CD4-positive, alpha-beta T cell (primary cell): ENCODE measurements at places on chromosomes 4 and X.

- no peak for DNase-seq
Observed at GRCh38 chr4:6264225-6264540, 5.5 kb upstream of the WFS1 start.

GRCh38 chr4:560731-561291, 15.3 kb downstream of the TMEM271 start:
- no peak for DNase-seq

- no peak for DNase-seq
Observed at GRCh38 chr4:144223661-144224060, 83.1 kb upstream of the GYPA start.

- DNase-seq, result peak; percentile 90
Observed at GRCh38 chr4:38667085-38667893, 3.3 kb downstream of the KLF3 start.

DNA sequence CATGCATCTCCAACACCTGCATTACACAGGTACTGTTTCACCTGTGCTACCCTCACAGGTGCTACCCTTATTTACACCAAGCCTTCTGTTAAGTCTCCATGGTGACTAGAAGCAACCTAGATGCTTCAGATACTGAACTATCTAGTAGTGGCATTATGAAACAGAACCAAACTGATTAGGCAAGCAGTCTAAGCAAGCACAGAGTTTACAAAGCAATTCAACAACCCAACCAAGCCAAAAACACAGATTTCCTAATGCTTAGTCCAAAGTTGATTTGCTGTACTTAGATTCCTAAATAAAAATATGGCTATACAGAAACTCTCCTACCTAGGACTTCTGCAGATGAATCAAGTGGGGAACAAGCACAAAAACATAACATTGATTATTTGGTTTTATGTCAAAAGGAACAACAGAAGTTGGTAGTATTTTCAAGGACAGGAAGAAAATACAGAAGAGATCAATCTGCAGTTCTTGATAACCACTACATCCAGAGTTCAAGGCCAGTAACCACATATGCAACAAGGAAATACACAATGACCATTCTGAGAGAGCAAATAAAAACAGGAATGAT, 3.2 kb downstream of the TAPT1 start:
- no peak for DNase-seq

DNA sequence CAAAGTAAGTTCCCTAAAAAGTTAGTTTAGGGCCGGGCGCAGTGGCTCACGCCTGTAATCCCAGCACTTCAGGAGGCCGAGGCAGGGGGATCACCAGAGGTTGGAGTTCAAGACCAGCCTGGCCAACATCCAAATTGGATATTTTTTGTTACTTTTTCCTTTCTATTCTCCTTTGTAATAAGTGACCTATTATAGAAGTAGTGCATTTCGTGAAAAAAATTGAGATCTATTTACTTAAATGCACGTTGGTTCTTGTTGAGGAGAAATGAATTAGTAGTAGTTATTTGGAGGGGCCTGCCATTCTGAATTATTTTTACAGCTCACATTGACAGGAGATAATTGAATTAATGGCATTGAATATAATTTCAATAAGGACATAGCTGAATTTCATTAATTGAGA, 22.3 kb upstream of the NDUFC1 start:
- no peak for DNase-seq

- DNase-seq, result no peak
Observed at GRCh38 chrX:13607331-13607995, 38.1 kb downstream of the EGFL6 start.

DNA sequence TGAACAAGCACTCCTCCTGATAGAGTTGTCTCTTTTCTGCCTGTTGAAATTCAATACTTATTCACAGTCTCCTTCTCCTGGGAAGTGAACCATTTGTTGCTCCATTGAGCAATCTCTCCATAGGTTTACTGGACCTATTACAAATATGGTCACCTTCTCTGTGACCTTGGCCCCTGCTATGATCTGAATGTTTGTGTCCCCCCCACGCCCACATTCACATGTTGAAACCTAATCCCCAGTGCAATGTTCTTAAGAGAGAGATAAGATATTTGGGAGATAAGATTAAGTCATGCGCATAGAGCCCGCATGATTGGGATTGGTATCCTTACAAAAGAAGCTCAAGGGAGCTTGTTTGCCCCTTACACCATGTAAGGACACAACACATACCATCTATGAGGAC, 54.1 kb upstream of the GABRE start:
- no peak for DNase-seq

GRCh38 chr4:3226467-3226866, 22.5 kb upstream of the MSANTD1 start:
- DNase-seq, result peak; percentile 36

- no peak for DNase-seq
Observed at GRCh38 chrX:118802857-118803256, 20.8 kb upstream of the ZCCHC12 start.

- DNase-seq, result no peak
Observed at GRCh38 chr4:93199492-93199891, 629.1 kb upstream of the ATOH1 start.

GRCh38 chr4:169485086-169485485, 127.3 kb downstream of the NEK1 start:
- no peak for DNase-seq
